ENCODE measurements at places on chromosomes 13 and 19.

DNA sequence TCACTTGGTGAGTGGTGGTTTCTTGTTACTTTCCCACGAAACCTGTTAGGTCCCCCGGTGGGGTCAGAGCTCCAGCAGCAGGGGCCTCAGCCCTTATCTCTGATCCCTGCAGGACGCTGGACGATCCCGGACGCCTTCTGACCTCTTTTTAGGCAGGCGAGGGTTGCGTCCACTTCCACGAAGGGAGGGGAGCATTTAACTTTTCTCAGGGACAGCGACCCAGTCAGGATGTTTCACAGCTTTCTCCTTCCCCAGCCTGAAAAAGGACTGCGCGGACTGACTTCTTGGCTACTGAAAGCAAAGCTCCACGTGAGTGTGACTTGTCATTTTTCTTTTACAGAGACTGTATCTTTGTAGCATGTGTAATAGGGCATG, 692 bp downstream of the ZNF234 start:
- peak; percentile 2 for DNase-seq

- DNase-seq: peak; percentile 51
Measured at GRCh38 chr13:99256709-99257108, 1.5 kb downstream of the GPR18 start.

DNA sequence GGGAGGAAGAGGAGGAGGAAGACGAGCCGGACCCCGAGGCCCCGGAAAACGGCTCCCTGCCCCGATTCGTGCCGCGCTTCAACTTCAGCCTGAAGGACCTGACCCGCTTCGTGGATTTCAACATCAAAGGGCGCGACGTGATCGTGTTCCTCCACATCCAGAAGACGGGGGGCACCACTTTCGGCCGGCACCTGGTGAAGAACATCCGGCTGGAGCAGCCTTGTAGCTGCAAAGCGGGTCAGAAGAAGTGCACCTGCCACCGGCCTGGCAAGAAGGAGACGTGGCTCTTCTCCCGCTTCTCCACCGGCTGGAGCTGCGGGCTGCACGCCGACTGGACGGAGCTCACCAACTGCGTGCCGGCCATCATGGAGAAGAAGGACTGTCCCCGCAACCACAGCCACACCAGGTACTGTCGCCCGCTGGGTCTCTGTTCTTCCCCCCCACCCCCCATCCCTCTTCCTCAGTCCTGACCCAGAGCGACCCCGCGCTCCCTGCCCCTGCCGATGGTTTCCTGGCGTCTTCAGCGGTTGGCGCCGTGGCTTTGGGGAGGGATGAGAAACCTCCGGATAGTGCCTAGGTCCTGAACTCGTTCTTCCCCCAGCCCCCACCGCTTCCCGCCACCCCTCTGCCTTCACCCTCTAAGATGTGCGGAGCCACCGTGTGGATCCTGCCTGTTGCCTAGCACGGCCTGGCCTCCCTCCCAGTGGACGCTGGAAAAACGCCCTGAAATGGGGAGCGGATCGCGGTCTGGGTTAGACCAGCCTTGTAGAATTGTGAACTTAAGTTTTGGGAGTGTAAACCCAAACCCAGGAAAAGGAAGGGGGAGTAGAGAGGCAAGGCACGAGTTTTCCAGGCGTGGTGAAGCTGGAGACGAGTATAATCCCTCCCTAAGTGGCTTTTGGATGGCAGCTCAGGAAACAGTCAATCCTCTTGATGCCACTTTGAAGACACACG, 1.5 kb downstream of the HS6ST3 start:
- no peak for DNase-seq

GRCh38 chr19:54448040-54448773, 792 bp upstream of the LENG8 start:
- peak; percentile 10 for DNase-seq

- no peak for DNase-seq
Measured at GRCh38 chr19:58385313-58385890, 1.7 kb upstream of the RPS5 start.

DNA sequence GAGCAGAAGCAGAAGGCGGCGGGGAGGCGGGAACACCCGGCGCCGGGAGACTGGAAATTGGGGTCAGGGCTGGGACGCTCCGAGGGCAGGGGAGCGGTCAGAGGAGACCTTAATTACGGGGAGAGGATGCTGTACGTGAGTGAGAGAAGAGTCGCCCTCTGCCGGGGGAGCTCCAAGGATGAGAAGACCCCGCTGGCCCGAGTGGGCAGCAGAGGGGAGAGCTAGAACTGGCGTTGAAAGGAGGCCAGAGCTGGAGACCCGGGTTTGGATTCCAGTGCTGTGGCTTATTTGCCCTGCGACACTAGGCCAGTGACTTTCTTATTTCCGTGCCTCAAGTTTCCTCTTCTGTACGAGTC, 536 bp downstream of the FAM32A start:
- peak; percentile 58 for DNase-seq

GRCh38 chr19:8638078-8638619, 7.7 kb downstream of the NFILZ start:
- DNase-seq: no peak

DNA sequence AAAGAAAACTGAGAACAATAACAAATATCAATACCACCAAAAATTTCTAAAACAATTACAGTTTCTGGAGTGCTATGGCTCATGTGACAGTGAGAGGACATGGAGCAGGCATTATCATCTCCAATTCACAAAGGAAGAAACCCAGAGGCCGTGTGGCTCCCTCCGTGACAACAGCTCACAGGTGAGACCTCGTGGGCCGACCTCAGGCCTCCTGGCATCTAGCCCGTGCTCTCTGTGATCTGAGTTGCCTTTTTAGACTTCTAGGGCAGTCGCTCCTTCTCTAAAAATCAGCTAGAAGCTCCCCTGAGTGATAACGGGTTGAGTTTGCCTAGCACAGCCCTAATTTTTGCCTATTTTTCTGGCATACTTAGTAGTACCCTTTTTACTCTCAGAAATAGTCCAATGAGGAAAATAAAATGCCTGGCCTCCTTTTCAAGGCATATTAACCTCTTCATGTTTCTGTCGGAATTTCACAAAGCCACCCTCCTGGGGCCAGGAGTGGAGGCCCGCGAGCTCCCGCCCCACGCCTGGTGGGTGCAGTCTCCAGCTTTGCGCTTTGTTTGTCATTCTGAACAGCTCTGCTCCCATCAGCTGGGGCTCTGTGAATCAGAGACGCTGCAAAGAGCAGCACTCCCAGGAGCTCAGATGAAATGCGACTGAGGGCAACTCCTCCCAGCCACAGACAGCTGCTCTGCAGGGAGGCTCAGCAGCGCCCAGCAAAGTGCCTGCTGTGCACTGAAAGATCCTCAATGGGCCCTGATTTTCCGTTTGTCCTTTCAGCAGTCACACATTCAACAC, 292.5 kb downstream of the UQCRFS1 start:
- no peak for DNase-seq

GRCh38 chr13:83215627-83216026, 666.6 kb downstream of the SLITRK1 start:
- no peak for DNase-seq

- no peak for DNase-seq
Measured at GRCh38 chr13:43316946-43317353, 293.6 kb downstream of the DNAJC15 start.

DNA sequence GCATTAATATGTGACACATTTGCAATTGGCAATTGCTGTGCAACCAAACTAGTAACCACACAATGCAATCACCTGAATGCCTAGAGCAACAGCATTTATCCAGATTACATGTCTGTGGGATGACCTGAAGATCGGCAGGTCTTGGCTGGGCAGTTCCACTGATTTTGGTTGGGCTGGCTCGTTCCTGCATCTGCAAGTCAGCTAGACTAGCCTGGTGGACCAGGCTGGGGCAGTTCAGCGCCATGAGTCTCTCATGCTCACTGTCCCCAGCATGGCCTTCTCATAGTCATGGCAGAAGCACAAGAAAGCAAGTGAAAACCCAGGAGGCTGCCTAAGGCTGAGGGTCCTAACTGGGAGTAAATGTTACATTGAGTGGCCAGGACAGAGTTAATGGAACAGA, 229.1 kb upstream of the TSHZ3 start:
- no peak for DNase-seq

- no peak for DNase-seq
Measured at GRCh38 chr13:110592665-110593064, 22.7 kb upstream of the NAXD start.

DNA sequence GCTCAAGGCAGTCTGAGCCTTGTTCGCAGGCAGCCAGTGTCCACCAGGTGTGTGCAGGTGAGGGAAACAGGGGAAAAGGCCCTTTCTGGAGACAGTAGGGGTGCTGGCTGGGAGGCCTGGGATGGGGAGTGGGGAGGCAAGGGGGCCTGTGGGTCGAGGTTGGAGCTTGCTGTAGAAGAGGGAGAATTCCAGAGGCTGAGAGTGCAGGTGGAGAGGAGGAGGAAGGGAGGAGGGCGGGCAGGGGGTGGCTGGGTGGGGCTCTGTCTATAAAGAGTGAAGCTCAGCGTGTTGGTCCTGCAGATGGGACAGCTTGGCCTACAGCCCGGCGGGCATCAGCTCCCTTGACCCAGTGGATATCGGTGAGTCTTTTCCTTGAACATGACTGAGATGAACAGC, at the start of gene CCL25:
CCL25 (plus strand) TSS at position 297 of the 396 bp plus-strand sequence. CDS start 290 bp downstream, outside the sequence.
- no peak for DNase-seq

DNA sequence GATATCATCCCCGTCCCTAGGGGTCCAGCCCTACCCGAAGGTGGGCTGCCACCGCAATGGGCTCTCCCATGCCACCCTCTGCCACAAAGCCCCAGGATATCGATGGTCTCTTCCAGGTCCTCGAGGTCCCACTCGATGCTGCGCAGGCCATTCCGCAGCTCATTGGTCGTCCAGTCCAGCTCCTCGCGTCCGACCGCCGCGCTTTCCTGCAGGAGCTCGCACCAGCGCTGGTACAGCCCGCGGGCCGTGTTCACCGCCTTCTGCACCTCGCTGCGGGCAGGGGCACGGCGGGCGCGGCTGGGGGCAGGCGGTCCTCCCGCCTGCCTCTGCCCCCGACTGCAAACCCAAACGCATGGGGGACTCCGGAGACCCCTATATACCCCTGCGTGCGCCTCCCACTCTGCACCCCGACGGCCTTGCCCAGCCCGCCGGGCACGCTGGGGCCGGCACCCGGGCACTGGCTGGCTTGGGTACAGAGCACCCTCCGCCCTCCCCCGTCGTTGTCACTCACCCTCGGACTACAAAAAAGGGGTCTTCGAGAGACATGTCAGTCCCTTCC, 468 bp downstream of the STX10 start:
- no peak for DNase-seq

- DNase-seq: no peak
Measured at GRCh38 chr19:3695986-3696659, 4.1 kb downstream of the PIP5K1C start.

DNA sequence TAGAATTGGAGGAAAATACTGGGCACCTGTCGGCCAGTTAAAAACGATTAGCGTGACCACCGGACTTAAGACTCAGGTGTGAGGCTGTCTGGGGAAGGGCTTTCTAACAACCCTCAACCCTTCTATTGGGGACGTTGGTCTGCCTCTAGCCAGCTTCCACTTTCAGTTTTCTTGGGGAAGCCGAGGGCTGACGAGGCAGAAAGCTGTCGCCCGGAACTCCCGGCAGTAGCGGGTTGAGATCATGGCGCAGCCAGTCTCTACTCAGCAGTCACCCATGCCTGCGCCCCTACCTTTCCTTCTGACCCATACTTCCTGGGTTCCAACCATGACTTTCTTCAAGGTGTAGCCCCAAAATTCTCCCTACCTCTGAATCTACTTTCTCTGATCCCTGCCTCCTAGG, 1424.1 kb downstream of the SLITRK1 start:
- no peak for DNase-seq

DNA sequence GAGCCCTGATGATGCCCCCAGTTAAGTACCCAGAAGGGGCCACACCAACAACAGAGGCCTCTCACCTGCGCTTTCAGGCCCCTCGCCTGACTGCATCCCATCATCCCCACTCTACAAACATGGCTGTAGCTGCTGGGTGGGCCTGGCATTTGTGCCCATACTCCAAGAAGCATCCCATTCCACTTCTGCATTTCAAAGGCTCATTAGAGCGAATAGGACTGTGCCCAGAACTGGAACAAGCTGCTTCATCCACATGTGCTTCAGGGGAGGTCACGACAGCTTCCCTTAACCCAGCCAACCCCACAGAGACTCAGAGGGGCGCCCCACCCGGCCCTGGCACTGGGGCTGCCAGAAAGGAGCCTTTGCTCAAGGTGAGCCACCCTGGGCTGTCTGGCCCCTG, 156.9 kb downstream of the SIPA1L3 start:
- no peak for DNase-seq

GRCh38 chr19:10259162-10259905, 7.3 kb downstream of the MRPL4 start:
- DNase-seq: peak; percentile 84

GRCh38 chr19:281992-282391, 9.2 kb downstream of the PLPP2 start:
- DNase-seq: no peak

GRCh38 chr13:113073942-113074341, 31.6 kb upstream of the F7 start:
- no peak for DNase-seq

- no peak for DNase-seq
Measured at GRCh38 chr19:7152568-7152967, 83.1 kb downstream of the ZNF557 start.

DNA sequence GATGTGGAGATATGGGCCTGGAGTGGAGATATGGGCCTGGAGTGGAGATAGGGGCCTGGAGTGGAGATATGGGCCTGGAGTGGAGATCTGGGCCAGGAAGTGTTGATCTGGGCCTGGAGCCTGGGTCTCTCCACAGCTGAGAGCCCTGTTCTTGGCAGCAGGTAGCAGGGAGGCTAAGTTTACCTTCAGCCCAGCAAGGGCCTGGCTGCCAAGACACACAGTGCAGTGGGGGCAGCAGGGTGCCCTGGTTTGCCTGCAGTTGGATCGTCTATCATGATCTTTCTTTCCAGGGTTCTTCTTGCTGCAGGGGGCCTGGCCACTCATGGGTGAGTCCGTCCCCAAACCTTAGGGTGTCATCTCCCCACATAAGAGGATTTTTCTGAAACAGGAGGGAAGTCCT, 687 bp downstream of the KIR3DL2 start:
- no peak for DNase-seq

- DNase-seq: no peak
Measured at GRCh38 chr19:23071147-23071511, 45.7 kb upstream of the ZNF730 start.

DNA sequence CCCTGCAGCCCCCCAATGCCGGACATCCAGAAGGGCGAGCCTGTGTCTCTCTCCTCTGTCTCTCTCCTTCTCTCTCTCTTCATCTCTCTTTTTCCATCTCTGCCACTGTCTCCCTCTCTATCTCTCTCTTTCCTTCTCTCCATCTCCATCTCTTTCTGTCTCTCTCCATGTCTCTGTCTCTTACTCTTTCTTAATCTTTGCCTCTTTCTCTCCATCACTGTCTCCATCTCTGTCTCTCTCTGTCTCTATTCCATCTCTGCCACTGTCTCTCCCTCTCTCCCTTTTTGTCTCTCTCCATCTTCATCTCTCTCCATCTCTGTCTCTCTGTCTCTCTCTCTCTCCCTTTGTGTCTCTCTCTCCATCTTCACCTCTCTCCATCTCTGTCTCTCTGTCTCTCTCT, 25.7 kb upstream of the TCF3 start:
- no peak for DNase-seq
